AG08396 (cell line): ENCODE measurements at places on chromosomes 7 and 10.

- DNase-seq, result no peak
Measured at GRCh38 chr10:88843171-88843570, 8.5 kb downstream of the ANKRD22 start.

- no peak for DNase-seq
Measured at GRCh38 chr10:84991301-84991700, 662.9 kb downstream of the CCSER2 start.

- DNase-seq, result peak; percentile 90
Measured at GRCh38 chr10:122113161-122113944, 124.4 kb downstream of the TACC2 start.

- DNase-seq, result no peak
Measured at GRCh38 chr10:50874723-50875122, 10.7 kb downstream of the A1CF start.

DNA sequence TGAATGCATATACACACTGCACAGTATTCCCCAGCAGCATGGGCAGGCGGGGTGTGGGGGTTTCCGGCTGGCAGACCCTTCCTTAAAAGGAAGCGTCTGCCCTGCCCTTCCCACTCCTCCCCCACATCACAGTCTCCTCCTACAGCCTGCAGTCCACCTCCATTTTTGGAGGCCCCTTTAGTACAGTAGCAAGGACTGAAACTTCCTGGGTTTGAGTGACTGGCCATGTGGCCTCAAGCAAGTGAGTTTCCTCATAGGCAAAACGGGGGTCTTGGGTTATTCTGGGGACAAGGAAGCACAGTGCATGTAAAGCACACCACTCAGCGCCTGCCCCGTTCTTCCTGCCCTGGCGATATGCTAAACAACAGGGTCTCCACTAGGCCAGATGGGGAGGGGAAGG lies 62.1 kb upstream of the COL13A1 start:
- no peak for DNase-seq

DNA sequence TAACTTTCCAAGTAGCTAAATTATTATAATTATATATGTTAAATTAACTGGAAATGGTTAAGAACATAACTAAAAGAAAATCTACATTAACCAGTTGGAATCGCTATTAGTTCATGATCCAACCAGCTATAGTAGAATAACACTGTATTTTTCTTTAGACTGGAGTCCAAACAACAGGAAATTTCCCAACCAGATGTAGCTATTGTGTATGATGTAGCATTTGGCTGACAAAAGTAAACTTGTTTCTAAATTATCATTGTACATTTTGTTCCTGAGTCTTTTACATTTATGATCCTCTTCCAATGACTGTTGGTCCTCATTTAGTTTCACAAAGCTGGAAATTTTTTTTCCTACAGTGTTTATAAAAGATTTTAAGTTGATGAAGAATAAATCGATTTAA lies 62.1 kb downstream of the PAPSS2 start:
- DNase-seq, result no peak

- DNase-seq, result no peak
Measured at GRCh38 chr10:61283066-61283465, 170.1 kb downstream of the TMEM26 start.

DNA sequence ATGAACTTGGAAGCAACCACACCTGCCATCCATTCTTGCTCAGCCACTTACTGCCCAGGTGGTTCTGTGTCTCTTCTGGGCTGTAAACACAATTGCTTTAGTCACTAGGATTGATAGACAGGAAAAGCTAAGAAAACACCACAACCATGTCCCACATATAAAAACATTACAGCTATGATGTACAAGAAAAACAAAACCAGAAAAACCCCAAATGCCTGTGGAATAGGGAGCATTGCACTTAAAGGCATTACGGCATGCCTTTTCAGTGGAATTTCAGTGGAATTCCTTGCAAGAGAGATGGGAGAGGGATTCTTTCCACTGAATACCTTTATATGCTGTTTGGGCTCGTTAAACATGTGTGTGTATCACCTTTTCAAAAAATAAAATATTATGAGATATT lies 44.2 kb upstream of the GPR26 start:
- DNase-seq, result no peak

DNA sequence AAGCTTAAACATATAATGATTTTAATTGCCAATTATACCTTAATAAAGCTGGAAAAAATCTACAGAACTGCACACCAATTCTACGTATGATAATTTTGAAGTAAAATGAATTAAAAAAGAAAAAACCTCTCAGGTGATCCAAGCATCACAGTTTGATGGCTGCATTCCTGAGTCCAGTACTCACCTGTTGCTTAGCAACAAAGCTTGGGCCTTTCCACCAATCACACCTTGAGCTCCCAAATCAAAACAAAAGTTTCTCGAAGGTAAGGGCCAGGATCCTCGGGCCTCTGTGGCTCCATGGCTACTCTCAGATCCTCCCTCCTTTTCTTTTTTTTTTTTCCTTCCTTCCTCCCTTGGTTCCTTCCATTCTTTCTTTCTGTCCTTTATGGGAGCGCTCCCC lies 137.2 kb upstream of the PCBD1 start:
- no peak for DNase-seq

- DNase-seq, result no peak
Measured at GRCh38 chr7:81285142-81285871, 366.5 kb upstream of the SEMA3C start.

GRCh38 chr10:23496727-23497126 lies 57.9 kb downstream of the OTUD1 start:
- DNase-seq, result no peak

GRCh38 chr10:89959433-89960110 lies 258.2 kb downstream of the KIF20B start:
- DNase-seq, result no peak

DNA sequence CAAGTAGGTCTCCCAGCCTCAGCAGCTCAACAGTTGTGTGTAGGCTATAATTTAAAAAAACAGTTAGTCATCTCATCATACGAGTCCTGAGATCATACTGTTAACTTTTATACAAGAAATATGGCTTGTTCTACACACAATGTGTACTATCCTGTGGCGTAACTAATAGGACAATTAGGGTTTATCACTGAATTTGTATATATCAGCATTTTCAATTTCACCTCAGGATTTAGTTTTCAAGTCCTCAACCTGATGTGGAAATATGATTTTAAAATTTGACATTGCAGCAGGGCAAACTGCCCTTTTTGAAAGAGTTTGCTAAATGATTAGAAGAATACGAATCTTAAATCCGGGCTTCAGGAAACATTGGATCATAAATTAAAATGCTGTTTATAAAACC lies 237.2 kb upstream of the CTBP2 start:
- DNase-seq, result no peak

- peak; percentile 19 for DNase-seq
Measured at GRCh38 chr10:86100581-86101061, 266.0 kb downstream of the GRID1 start.

- no peak for DNase-seq
Measured at GRCh38 chr10:13231190-13231589, 3.0 kb downstream of the UCMA start.

GRCh38 chr10:121595351-121595805 lies 2.9 kb downstream of the FGFR2 start:
- no peak for DNase-seq

GRCh38 chr7:77331938-77332695 lies 84.0 kb downstream of the GSAP start:
- DNase-seq, result peak; percentile 79

GRCh38 chr10:20173046-20173445 lies 356.8 kb downstream of the PLXDC2 start:
- no peak for DNase-seq

GRCh38 chr7:30411897-30412296 lies 66.7 kb downstream of the NOD1 start:
- no peak for DNase-seq

DNA sequence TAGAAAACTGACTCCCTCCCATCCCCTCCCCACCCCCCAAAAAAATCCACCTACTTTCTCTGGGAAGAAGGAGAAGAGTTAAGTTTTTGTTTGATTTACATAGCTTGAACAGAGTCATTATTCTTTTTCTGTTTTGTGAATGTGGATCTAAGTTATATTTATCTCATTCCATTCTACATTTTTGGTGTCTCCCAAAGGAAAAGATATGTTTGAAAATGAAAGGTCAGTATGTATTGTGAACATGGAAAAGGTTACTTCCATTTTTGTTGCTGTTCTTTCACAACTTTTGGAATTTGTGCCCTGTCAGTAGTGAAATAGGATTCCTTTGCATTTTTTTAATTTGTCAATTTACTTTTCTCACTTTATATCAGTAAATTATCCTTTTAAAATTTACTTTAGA lies 547.9 kb downstream of the SUGCT start:
- DNase-seq, result no peak

DNA sequence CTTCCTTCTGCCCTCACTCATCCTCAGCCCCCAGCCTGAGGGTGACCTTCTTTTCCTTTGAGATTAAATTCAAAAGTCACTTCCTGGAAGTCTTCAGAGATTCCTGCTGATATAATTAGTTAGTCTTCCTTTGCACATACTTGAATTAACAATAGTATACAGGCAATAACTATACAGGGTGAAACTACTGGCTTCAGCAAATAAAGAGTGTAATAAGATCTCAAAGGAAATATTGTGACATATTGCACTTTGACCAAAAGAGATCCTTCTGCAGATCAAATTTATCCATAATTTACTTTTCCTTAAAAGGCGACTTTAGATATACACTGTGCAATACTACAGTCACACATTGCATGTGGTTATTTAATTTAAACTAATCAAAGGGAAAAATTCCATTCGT lies 123.8 kb downstream of the SEMA3A start:
- DNase-seq, result no peak
